ENCODE measurements at places on chromosomes 4 and X.
A peak's percentile ranks its signal among the peaks of the same experiment; 100 is the strongest.

DNA sequence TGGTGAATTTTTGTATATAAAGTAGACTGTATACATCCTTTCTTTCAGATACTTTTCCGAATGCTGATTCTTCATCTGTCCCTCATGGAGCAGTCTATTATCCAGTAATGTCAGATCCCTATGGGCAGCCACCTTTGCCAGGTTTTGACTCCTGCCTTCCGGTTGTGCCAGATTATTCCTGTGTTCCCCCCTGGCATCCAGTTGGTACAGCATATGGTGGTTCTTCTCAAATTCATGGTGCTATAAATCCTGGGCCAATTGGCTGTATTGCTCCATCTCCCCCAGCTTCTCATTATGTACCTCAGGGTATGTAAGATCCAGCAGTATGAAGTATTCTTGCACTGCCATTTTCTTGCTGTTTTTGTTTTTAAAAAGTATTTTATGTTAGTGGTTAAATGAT is 78.7 kb downstream of the ALG13 start:
- DNase-seq: no peak

GRCh38 chrX:130264573-130264972 is 4.1 kb downstream of the ZNF280C start:
- no peak for DNase-seq

DNA sequence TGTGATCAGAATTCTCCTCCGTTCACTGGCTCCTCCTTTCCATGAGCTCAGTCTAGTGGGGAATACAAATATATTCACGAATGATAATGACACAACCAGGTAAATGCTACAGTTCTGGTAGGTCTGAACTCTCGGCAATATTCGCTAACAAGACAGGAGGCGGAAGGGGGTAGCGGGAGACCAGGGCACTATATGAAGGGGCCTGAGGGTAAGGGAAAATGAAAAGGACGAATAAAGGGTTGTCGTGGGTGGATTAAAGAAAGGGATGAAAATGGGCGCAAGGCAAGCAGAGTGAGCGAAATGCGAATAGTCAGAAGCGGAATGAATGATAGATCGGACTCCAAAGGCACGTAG is 743 bp downstream of the NKAP start:
- peak; percentile 5 for DNase-seq

GRCh38 chr4:101265816-101266172 is 81.5 kb downstream of the PPP3CA start:
- DNase-seq: no peak

DNA sequence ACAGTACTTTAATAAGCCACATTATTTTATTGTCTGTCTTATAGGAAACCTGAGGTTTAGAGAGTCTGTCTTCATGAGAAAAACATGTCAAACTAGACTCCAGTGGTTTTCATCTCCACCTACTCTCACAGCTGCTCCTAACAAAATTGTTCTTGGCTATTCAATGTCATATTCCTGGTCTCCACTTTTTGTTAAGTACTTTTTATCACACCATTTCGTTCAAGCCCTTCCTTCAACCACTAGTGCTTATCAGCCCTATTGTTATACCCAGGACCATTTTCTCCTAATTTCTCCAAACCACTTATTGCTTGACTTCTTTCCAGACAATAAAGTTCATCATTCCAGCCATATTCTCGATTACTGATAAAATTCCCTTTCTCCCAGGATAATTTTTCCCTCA is 1674.3 kb upstream of the AGA start:
- no peak for DNase-seq

DNA sequence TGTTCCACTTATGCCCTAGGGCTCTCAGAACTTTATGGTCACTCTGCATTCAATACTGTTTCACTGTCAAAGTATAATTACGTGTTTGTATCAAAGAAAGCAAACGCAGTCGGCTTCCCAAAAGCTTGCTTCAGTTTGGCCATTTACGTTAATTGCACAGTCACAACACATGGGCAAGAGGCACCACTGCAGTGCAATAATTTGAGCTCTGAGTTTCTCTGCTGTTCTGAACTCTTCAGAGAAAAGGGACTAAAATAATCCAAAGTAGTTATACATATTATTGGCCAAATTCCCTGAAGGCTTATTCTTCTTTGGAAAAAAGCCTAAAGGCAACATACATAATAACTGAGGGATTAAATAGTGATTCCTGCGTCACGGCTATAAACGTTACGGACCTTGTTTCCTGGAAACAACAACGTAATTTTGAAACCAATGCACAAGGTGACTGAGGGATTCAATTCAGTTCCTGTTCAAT is 51.3 kb downstream of the RNF150 start:
- no peak for DNase-seq

GRCh38 chr4:60389633-60390032 is 810.5 kb upstream of the ADGRL3 start:
- no peak for DNase-seq

DNA sequence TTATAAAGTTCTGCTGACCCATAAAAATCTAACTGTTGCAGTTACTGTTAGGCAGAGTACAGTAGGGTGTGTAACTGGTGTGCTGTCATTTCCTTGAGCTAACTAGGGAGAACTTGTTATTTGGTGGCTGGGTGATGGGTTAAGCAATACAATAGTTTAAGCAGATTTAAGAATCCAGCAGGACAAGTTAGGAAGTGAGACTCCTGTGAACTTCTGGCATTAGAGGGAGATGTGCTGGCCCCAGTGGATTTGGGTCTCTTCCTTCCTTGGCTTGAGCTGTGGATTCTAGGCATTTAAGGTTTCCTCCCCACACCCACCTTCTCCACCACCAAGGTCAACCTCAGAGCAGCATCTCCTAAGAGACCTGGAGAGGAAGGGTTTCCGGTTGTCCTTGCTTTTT is 70.5 kb downstream of the CLCN5 start:
- no peak for DNase-seq

GRCh38 chrX:132227383-132228112 is 8.3 kb upstream of the RAP2C start:
- no peak for DNase-seq

DNA sequence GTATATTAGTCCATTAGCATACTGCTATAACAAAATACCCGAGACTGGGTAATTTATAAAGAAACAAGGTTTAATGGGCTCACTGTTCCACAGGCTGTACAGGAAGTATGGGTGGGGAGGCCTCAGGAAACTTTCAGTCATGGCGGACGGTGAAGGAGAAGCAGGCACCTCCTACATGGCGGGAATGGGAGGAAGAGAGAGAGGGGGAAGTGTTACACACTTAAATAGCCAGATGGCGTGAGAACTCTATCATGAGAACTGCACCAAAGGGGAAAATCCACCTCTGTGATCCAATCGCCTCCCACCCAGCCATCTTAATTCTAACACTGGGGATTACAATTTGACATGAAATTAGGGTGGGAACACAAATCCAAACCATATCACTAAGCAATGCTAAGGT is 98.9 kb upstream of the SH3RF1 start:
- DNase-seq: no peak

DNA sequence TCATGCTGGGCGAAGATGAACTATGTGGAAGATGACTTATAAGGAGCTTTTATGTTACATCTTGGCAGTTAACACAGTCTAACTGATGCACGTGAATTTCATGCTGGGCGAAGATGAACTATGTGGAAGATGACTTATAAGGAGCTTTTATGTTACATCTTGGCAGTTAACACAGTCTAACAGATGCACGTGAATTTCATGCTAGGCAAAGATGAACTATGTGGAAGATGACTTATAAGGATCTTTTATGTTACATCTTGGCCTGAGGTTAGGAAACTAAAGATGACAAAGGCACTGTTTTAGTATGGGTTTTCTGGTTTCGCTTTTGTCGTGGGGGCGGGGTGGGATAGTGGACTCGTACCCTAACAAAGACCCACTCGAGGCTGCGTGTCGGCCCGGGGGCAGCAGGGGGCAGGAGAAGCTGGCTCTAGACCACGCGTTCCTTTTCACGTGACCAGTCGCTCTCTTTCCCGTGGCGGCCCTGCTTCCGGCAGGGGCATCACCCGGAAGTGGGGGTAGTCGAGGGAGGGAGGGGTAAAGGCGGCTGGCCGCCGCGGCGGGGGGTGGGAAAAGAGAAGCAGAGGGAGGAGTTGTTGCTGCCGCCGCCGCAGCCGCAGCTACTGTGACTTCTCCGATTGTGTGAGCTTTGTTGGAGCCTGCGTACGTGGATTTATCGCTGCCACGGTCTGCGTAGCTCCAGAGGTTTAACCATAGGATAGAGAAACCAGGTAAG is at the start of gene ATP7A:
Gene ATP7A, plus strand, starts transcription at position 586 of the 733 bp plus-strand sequence. CDS start 60,949 bp downstream, outside the sequence.
- DNase-seq: peak; percentile 82

- DNase-seq: no peak
Measured at GRCh38 chr4:107669068-107669467, 51.0 kb downstream of the PAPSS1 start.

DNA sequence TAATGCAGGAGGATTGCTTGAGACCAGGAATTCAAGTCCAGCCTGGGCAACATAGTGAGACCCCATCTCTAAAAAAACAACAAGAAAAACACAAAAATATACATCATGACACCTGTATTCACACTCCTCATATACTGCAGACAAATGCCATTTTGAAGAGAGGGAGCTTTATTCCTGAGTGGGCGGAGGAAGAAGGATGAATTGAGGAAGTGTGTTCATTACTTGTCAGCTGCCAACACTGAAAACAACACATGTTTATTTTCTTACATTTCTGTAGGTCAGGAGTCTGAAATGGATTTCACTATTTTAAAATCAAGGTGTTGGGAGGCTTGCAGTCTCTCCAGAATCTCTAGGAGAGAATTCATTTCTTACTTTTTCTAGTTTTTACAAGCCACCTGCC is 47.2 kb upstream of the CD99 start:
- no peak for DNase-seq

DNA sequence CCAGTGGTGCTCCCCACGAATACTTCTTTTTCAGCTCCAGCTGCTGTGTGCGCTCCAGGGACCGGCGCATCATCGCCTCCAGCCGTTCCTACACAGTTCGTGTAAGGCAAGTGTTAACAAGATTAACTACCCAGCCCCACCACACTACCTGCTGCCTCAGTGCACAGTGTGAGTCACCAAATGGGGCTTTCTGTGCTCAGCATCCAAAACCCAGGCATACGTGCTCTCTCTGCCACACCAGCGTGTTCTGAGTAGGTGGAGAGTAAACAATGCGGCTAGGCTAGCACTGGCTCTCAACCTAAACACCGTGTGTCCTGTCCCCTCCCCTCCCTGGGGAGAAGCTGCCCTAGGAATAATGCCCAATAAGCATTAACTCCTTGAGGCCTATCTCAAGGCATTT is 60.0 kb downstream of the MAP7D2 start:
- DNase-seq: no peak

DNA sequence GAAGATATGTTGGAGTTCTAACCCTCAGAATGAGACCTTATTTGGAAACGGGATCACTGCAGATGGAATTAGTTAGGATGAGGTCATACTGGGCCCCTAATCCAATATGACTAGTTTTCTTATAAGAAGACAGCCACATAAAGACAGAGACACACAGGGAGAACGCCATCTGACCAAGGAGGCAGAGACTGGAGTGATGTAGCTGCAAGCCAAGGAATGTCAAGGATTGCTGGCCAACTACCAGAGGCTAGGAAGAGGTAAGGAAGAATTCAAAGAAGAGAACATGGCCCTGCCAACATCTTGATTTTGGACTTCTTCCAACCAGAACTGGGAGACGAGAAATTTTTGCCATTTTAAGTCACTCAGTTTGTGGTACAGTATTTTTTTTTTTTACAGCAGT is 152.8 kb upstream of the DIPK2B start:
- DNase-seq: no peak

DNA sequence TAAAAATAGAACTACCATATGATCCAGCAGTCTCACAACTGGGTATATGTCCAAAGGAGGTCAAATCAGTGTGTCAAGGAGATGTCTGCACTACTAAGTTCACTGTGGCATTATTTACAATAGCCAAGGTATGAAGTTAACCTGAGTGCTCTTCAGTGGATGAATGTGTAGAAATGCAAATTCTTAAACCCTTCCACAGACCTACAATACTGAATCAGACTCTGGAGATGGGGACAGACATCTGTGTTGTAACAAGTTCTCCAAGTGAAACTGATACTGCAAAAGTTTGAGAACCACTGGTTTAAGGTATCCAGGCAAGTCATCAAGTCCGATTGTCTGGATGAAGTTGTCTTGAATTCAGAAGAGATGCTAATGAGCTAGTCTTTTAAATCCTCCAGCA is 38.5 kb downstream of the SMAD1 start:
- DNase-seq: no peak

GRCh38 chrX:66110112-66110511 is 53.9 kb upstream of the HEPH start:
- DNase-seq: peak; percentile 3

- no peak for DNase-seq
Measured at GRCh38 chr4:74228691-74229640, 71.0 kb downstream of the MTHFD2L start.

DNA sequence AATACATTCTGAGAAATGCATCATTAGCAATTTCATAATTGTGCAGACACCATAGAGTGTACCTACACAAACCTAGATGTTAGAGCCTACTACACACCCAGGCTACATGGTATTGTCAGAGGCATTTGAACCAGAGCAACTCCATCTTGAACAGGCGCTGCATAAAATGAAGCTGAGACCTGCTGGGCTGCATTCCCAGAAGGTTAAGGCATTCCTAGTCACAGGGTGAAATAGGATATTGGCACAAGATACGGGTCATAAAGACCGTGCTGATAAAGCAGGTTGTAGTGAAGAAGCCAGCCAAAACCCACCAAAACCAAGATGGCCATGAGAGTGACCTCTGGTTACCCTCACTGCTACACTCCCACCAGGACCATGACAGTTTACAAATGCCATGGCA is 116.4 kb downstream of the LARP7 start:
- no peak for DNase-seq

DNA sequence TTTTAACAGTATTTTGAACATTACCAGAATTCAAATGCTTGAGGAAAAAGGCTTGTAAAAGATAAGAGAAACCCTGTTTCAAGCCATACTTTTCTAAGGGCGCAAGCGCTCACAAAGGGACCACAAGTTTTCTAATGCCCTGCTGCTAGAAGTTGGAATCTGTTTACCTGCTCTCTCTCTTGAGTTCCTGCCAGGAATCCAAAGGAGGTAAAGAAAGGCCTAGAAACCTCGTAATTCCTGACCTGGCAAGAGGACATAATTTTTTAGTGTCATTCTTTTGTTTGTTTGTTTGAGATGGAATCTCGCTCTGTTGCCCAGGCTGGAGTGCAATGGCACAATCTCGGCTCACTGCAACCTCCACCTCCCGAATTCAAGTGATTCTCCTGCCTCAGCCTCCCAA is 1.4 kb upstream of the FUNDC1 start:
- DNase-seq: no peak

DNA sequence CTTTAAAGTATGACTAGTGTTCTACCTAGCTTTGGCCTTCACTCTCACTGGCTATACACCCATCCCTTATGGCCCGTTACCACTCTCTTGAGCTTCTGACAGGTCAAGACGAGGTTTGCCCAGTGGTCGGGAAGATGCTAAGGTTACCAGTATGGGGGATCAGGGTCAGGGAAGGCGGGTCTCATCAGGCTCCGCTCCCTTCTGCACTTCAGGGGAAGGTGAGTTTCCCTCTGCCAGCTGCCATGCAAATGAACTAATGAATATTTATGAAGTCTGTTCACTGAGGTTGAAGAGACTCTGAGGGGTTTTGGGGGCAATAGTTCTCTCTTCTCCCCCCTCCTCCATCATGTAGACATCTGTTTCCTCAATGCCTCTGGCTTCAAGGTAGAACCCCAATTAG is 6.6 kb downstream of the EFNB1 start:
- DNase-seq: no peak
